Left ventricle myocardium inferior (tissue), 1 donor: ENCODE measurements at places on chromosomes 7 and 10.

- DNase-seq = no peak
Measured at GRCh38 chr10:67239864-67240497, 314.1 kb downstream of the LRRTM3 start.

DNA sequence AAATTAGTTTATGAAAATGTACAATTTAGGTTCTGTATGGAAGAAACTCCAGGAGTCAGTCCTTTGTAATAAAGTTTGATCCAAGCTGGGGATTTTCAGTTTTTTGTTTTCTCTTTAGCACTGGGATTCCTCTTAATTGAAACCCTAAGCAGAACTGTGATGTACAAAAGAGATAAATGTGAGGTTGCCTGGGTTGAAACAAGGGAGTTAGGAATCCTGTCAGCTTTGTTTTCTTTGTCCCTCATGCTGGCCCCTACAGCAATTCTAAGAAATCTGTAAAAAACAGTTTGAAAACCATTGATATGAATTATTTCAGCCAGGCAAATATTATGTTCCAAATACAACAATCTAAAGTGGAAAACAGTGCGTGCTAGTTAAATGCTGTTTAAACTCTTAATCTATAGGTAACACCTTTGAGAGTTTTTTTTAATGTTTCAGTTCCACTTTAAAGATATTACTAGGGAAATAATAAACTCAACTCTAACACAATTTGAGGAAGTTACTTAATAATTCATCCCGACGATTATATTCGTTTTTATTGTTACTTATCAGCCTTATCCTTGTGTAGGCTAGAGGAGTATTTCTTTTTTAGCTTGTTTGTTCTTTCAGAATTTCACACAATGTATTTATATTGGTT, 65.3 kb downstream of the SGCE start:
- no peak for DNase-seq

- DNase-seq = no peak
Measured at GRCh38 chr7:91883676-91884362, 3.3 kb upstream of the MTERF1 start.

- DNase-seq = no peak
Measured at GRCh38 chr7:27947586-27948278, 207.8 kb downstream of the TAX1BP1 start.

GRCh38 chr7:11193131-11193867, 219.6 kb downstream of the PHF14 start:
- DNase-seq = no peak

DNA sequence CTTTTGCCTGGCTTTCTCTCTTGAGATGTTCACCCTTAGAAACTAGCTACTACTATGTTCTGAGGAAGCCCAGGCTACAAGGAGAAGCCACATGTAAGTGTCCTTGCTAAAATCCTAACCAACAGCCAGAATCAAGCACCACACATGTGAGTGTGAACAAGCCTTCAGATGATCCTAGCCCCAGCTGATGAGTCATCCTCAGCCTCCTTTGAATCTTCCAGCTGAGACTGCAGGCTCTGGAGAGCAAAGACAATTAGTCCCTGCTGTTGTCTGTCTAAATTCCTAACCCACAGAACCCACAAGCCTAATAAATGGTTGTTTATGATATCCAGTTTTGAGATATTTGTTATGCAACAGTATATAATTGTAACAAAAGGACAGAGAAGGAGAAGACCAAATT, 92.8 kb upstream of the TAC1 start:
- no peak for DNase-seq

DNA sequence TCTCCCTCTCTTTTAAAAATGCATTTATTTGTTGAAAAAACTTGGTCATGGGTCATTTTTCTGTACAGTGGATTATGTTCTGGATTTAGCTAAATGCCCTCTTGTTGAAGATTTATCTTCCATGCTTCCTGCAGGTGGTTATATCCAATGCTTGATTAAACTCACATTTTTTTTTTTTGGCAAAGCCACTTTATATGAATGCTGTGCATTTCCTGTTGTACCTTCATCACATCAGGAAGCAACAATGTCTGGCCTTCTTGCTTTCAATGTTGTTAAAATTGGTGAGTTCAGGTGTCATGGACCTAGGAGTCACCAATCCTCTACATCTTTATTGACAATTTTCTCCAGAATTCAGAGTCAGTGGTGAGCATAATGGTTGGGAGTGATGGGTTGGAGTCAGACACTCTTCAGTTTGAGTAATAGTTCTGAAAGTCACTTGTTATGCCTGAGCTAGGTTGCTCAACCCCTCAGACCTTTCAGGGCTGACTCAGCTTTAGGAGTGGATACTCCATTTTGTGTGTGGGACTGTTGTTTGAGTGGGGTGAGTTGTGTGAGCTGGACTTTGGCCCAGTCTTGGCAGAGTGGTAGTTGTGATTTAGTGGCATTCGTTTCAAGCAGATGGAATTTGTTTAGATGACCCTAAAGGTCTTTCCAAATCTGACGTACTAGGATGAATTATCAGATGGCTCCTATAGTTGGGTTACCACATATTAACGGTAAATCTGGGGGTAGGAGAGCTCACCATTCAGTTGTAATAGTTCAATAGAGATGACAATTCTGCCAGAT, 213.5 kb upstream of the ZNF32 start:
- DNase-seq = no peak

DNA sequence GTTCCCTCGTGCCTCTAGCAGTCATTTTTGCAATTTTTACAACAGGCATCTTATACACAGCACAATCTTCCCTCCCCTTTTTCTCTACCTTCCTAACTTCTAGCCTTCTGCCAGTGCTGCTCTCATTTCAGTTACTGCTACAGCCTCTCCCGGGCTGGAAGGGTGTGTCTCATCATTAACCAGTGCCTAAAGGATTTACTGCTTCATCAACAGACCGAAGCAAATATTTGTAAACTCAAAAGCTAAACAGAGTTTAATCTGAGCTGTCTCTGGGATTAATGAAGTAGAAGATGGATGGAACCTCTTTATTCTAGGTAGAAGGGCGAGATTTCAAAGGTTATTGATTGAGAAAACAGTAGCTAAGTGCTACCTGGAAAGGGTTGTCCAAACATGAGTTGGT, 94.3 kb downstream of the PRPF18 start:
- DNase-seq = no peak

- DNase-seq = no peak
Measured at GRCh38 chr10:25522946-25523608, 348.3 kb downstream of the GPR158 start.

DNA sequence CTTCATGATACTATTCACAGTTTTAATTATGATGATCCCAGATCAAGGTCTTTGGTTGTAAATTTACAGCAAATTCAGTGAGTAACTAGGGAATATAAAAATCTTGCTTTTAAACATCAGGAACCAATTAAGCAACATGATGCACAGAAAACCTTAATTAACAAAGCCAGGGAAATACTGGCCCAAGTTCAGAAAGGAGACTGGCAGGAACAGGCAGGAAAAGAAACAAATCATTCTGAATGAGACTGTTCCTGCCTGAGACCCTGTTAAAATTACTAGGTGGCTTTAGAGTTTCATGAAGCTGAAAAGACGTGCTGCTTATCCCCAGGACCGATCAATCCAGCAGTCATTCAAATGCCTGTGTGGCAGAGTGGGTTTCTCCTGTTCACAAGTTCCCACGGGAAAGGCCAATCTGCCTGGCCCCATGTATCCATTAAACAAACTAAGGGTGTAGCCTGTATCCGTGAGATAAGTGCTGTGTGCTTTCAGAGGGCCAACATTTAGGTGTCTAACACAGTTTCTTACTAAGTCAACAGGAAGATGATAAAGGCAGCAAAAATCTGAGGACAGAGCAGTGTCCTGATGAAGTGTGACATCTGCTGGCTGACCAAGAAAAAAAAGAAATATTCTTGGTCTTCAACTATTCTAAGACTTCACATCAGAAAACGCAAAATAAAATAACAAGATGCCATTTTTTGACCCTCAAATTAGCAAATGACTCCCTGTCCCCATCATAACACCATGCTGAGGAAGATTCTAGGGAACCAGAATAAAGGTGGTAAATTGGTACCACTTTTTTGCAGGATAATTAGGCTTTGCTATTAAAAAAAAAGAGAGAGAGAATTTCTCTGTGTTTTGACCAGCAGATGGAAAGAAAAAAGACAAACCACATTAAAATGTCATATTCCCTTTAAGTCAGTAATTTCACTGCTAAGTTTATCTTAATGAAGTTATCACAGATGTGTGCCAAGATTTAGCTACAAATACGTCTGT, 34.2 kb downstream of the PUS7 start:
- DNase-seq = no peak

DNA sequence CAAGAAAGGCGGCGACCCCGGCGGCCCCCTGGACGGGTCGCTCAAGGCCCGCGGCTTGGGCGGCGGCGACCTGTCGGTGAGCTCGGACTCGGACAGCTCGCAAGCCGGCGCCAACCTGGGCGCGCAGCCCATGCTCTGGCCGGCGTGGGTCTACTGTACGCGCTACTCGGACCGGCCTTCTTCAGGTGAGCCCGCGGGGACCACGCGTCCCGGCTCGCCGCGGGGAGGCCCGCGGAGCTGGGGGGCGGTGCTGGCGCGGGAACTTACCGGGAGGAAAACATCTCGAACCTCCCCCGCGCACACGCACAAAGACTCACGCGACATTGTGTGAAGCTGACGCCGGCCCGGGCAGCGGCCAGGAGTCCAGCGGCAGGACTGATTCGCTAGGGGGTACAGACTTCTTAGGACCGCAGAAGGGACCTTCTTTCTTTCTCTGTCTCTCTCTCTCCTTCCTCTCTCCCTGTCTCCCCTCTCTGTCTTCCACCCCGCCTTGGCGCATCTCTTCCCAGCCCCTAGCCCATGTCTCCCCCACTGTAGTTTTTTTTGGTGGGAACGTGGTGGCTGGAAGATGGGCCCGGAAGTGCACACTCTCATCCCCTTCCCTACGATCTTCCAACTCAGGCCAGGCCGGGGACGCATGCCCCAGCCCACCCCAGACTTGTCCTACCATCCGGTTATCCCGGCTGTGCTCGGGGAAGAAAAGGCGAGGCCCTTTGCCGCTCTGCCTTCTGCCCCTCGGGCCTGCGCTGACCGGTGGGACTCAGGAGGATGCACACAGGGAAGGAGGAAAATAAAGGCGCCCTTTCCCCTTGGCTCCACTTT, 1.2 kb downstream of the EN2 start:
- no peak for DNase-seq

DNA sequence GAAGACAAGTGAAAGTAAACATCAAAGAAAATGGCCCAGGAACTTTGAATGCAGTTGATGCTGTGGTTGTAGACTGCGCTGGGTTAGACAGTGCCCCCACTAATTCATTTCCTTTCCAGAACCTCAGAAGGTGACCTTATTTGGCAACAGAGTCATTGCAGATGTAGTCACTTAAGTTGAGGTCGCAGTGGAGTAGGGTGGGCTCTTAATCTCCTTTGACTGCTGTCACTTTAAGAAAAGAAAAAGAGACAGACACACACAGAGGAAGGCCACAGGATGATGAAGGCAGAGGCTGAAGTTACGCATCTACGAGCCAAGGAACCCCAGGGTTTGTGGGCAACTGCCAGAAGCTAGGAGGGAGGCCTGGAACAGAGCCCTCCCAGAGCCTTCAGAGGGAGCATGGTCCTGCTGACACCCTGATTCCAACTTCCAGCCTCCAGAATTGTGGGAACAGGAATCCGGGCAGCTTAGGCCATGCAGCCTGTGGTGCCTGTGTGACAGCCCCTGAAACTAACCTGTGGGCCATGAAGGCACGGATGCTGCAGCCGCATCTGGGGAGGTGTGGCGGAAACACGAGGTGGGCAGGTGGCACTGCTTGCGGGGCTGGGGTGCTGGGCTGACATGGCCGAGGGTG, 107.6 kb downstream of the PRKAG2 start:
- no peak for DNase-seq

- no peak for DNase-seq
Measured at GRCh38 chr7:18425838-18426445, 69.6 kb upstream of the HDAC9 start.

DNA sequence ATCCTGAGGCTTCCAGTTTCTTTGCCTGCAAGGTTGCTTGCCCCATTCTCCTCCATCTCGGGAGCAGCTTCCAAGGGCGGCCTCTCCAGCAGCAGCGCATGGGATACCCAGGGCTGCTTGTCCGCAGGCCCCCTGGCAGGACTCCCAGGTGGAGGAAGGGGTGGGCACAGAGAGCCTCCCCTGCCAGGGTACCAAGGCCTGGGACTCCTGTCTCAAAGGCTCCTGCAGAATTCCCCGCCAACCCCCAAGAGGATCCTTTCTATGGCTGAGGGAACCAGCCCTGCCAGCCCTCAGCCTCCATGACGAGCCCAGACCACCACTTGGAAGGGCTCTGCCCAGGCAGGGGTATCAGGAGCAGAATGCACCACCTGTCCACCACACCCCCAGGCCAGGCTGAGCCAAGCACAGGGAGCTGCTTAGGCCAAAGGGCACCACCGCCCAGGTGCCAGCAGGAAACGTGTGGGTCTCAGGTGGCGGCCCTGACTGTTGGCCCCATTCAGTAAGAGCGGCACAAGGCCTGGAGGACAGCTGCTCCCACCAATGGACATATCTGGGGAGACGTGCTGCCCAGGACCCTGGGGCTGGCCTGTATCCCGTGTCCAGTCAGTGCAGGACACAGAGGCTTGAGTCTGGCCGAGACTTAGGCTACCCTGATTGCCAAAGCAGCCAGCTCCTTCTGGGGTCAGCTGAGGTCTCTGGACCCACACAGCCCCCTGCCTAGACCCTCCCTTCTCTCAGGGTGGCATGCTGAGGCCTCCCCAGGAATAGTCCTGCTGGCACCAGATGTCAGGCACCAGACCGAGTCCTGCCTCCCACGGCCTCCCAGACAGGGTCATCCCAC, 33.8 kb upstream of the INPP5A start:
- DNase-seq = peak; percentile 13

DNA sequence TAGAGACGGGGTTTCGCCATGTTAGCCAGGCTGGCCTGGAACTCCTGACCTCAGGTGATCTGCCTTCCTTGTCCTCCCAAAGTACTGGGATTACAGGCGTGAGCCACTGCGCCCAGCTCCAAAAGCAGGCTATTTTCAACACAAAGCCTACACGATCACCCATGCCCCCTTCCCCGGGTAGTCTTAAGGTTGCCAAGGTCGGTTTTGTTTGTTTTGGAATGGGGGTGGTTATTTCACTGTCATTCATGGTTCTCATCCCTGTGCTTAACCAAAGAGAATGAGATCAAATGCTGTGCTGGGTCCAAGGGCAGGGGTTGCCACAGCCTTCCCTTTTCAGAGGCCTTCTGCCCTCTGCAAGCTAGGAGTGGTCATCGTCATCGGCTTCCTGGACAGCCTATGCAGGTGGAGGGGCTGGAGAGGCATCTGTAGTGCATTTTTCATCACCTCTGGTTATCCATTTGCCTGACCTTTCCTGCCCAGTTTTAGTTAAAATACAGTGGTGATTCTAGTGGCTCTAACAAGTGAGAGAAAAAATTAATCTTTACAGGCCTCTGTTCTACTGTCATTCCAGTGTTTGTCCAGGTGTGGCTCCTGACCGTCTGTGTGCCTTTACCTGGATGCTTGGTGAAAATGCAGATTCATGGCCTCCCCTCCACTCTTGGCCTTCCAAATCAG, 11.4 kb downstream of the BLVRA start:
- DNase-seq = no peak

- no peak for DNase-seq
Measured at GRCh38 chr7:24297362-24297761, 13.4 kb downstream of the NPY start.
